ENCODE measurements at places on chromosomes 12 and 14.

GRCh38 chr12:88801227-88802095, 221.2 kb upstream of the KITLG start:
- no peak for DNase-seq

DNA sequence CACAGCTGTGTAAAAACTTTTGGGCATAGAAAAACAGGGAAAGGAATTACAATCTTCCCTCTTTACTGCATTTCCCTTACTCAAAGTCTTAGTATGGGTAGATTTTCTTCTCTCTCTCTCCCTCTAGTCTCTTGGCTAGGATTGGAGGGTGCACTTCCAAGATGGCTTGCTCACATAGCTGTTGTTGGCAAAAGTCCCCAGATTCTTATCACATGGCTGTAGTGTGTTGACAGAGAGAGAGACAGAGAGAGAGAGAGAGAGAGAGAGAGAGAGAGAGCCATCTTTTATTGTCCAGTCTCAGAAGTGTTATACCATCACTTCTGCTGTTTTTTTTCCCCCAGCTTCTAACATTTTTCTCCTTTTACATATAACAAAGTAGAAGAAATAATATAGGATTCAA, 6.3 kb upstream of the OR4E2 start:
- no peak for DNase-seq

GRCh38 chr14:98897605-98898309, 374.2 kb downstream of the BCL11B start:
- DNase-seq: no peak

GRCh38 chr14:76814726-76815645, 2.3 kb upstream of the ANGEL1 start:
- DNase-seq: no peak

DNA sequence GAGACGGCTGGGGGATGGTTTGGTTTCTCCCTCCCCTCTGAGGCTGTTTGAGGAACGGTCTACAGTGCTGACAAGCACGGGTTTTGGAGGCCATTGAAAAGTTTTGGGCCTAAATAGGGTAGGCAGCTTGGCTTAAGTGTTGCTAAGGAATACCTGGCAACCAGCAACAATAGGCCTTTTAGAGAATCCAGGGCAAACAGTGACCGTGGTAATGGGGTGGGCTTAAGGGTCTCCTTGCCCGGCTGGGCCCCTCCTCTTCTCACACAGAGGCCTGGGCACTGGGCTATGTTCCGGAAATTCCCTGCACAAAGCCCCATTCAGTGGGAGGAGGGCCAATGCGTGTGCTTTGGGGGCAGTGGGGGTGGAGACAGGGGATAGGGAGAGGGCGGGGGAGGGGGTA, 55.4 kb downstream of the ASCL1 start:
- DNase-seq: no peak

GRCh38 chr12:1108276-1108675, 117.3 kb downstream of the ERC1 start:
- no peak for DNase-seq

- no peak for DNase-seq
Observed at GRCh38 chr12:531951-532585, 72.3 kb downstream of the B4GALNT3 start.

- no peak for DNase-seq
Observed at GRCh38 chr12:93184672-93185368, 192.9 kb upstream of the NUDT4 start.

GRCh38 chr14:55973911-55974630, 144.1 kb upstream of the PELI2 start:
- no peak for DNase-seq

DNA sequence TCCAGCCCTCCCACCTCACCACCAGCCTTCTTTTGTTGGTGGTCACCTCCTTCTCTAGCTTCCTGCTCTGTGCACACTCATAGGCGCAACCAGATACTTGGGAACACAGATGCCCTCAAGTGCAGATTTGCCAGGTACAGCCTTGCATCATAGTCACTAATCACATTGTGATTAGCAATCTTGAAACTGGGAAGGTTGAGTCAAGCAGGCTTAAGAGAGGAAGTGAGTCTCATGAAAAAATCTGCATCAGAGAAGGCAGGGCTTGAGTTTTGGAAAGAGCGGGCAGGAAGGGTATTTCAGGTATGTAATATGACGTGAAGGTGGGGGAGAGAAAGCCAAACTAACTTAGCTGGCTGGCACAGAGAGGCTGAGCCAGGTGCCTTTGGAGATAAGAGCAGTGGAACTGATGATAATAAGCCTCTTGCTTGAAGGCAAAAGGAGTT, 2.7 kb upstream of the RABGGTA start:
- DNase-seq: peak; percentile 27

DNA sequence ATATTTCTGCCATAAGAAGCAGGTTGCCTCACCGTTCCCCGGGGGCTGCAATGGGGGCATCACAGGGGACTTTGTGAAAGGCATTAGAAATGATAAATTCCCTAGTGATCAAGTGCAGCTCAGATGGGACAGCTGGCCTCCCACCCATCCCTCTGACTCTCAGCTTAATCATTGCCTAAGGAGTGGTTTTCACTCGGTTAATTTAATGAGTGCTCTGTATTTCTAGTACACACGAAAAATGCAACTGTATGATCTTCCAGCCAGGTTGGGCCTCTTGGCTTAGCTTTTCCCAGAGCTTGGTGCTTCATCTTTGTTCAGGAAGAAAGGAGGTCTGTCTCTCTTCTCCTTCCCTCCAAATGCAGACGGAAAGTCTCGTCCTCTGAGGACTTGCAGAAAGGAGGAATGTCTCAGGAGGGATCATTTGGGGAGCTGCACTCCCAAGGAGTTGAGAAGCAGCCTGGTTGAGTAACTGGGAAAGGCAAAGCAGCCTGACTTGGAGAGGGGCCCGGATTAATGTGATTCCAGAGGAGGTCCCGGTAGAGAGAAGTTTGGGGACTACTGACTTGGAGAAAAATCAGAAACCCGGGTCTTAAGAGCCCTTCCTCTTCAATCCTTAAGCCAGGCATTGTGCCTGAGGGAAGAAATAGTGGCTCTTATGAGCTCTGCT, 7.2 kb downstream of the CD9 start:
- DNase-seq: no peak

DNA sequence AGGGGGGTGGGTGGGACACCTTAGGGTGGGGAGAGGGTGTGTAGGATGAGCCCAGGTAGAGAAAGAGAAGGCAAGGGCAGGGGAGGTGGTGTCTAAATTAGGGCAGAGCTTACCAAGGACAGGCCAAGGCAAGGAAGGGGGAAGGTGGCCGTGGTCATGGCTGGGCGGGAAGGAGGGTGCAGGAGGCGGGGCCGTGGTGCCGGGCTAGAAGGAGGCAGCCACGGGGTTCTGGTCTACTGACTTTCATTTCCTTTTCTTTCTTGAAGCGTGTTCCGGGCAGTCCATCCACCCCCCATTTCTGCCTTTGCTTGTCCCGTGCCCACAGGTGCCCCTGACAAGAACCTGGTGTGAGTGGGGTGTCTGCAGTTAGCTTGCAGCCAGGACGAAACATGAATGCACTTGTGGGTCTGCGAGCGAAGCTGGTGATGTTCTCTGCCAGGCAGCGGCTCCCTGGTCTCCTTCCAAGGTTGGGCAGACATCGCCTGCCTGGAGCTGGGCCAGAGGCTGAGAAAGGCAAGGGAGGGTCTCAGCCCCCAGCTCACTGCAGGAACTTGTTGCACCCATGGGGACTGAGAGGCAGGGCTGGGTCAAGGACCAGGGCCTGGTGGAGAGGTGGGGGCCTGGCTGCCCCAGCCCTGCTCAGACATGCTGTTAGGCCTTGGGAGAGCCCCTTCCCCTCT, 58.2 kb downstream of the KIF26A start:
- DNase-seq: no peak

DNA sequence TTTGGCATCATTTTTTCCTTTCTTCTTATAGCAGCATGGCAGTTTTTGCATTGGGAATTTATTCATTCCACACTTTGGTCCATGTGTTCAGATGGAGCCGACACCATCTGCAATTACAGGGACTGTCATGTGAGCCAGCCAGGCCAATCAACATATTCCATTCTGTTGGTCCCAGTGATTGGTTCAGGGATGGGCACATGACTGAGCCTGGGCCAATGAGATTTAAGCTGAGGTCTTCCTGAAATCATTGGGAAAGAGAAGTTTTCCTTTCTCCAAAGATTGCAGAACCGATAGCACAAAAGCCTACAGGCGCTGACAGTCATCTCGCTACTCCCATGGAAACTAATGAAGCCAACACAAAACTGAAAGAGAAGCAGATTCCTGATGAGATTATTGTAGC, 841.5 kb upstream of the TMEM132C start:
- no peak for DNase-seq

DNA sequence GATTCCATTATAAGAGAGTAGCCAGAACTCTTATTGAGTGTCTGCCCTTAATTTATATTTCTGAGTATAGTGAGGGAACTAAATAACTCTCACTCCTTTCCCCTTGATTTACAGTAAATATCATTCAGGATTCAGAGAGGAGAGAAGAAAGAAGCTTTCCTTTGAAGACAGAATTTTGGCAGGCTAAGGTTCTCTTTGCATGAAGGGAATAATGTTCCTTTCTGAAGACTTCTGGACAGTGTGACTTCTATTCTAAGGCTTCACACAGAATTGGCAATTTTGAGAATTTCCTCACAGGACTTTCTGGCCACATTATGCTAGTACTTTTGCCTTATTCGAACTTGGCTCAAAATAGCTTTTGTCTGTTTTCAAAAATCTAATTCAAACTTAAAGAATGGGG, 352.2 kb upstream of the FBXO33 start:
- DNase-seq: no peak

DNA sequence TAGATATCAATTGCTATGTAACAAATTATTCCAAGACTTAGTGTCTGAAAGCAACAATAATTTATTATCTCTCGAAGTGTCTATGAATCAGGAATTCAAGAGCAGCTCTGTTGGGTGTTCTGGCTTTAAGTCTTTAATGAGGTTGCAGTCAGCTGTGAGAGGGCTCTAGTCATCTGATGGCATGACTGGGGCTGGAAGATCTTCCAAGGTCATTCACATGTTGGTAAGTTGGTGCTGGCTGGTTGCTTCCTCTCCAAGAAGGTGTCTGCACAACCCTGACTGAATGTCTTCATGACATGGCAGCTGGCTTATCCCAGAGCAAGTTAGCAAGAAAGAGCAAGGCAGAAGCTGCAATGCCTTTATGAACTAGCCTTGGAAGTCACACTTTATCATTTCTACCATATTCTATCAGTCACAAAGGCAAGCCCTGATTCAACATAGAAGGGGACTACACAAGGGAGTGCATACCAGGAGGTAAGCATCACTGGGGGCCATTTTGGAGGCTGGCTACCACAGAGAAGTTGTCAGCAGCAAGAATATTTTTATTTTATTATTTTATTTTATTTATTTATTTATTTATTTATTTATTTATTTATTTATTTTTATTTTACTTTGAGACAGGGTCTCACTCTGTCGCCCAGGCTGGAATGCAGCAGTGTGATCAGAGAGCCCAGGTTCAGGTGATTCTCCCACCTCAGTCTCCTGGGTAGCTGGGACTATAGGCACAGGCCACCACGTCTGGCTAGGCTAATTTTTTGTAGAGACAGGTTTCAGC, 7.6 kb upstream of the SLC38A2 start:
- no peak for DNase-seq

DNA sequence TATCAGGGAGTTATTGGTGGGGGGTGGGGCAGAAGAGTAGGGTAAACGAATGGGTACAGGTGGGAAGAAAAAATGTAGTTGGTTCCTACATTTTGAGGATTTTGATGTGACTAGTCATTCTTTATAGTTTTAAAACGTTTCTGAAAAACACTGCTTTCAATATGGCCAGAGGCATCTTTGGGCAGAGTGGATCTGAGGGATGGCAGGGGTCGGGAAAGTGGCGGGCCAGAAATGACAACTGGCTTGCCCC, 527 bp upstream of the ATP23 start:
- no peak for DNase-seq

- DNase-seq: no peak
Observed at GRCh38 chr14:98189511-98189910, 1082.5 kb downstream of the BCL11B start.

- no peak for DNase-seq
Observed at GRCh38 chr12:66320996-66321395, 18.7 kb downstream of the HELB start.

DNA sequence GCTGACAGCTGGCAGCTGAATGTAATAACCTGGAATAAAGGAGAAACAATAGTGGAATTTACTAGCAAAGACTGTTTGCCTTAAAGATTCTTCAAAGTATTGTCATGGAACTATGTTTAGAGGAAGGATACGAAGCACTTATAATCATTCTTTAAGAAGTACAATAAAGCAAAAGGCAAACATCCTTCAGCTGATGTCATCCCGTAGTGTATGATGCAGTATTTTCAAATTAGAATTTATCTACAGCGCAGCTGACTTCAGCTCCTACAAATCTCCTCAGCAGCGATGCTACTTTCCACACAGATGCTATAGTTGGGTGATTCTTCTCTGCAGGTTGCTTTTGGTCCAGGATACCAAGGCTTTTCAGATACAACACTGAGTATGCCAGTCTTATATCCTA, 31.5 kb downstream of the CLEC1A start:
- no peak for DNase-seq

GRCh38 chr12:120639771-120640721, at the start of gene CABP1:
Gene CABP1, plus strand, starts transcription at chr12:120640626. Its CDS starts 60 bp downstream, at chr12:120640686.
- peak; percentile 41 for DNase-seq

GRCh38 chr14:88551094-88551870, 3.5 kb downstream of the PTPN21 start:
- DNase-seq: peak; percentile 51

- DNase-seq: no peak
Observed at GRCh38 chr12:105444653-105445102, 114.2 kb downstream of the C12orf75 start.

GRCh38 chr12:93778306-93778705, 101.1 kb downstream of the CRADD start:
- DNase-seq: no peak

DNA sequence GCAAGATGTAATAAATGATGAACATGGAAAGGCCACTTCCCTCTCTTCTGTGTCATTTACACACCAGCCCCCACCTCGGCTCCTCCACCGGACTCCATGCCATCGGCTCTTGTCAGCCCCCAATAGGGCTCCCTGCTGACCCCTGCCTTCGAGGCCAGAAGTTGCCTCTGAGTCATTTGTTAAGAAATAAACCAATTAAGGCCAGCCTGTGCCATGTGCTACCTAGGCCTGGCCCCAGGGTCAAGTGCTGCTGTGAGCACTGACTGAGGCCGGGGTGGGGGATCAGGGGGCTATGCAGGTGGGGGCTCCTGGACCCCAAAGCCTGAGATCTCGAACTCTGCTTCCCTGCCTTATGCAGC, 53.2 kb downstream of the TESC start:
- DNase-seq: no peak

GRCh38 chr12:66189486-66189843, 451 bp downstream of the IRAK3 start:
- no peak for DNase-seq

GRCh38 chr14:23145794-23146350, 26.8 kb upstream of the CEBPE start:
- no peak for DNase-seq

DNA sequence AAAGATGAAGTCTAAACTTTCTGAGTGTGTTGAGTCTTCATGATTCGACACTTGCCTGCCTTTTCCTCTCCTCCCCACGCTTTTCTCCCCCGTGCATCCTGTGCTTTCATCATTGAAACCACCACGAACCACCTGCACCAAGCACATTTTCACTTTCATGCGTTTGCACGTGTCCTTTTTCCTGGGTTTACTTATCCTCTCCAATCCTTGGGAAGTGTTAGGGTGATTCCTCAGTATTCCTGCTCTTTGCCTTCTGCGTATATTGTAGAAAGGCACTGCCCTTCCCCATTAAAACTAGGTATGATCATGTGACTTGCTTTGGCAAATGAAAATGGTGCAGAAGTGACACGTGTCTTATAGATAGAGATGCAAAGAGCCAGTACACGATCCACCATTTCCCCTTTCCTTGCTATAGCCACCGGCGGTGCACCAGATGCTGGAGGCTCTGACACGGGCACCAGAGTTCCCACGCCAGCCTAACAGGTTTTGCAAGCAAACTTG, 106.6 kb downstream of the BRMS1L start:
- DNase-seq: peak; percentile 13

All from stimulated activated CD4-positive, alpha-beta T cell treated with anti-CD3 and anti-CD28 coated beads, Interleukin-4, amount 100 ng/mL, for 48 hours (primary cell).